CMK (cell line): ENCODE measurements at places on chromosomes 3 and 15.
A peak's percentile ranks its signal among the peaks of the same experiment; 100 is the strongest.

- no peak for DNase-seq
Measured at GRCh38 chr3:195739561-195740111, 18.9 kb downstream of the MUC20 start.

GRCh38 chr3:31132132-31132769 is 237.8 kb upstream of the GADL1 start:
- no peak for DNase-seq

- DNase-seq, result no peak
Measured at GRCh38 chr15:60326824-60327654, 70.7 kb downstream of the ANXA2 start.

DNA sequence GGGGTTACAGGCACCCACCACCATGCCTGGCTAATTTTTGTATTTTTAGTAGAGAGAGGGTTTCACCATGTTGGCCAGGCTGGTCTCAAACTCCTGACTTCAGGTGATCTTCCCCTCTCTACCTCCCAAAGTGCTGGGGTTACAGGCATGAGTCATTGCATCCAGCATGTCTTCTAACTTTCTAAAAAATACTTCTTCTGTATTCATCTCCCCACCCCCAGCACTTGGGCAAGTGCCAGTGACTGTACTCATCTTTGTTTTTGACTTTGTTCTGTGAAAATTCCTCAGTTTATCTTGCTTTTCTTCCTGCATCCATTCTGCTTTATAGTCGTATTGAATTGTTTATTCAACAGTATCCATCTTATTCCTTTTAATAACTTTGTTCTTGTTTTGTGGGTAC is 47.6 kb downstream of the ARIH1 start:
- DNase-seq, result no peak

- DNase-seq, result no peak
Measured at GRCh38 chr3:64853456-64853855, 165.7 kb upstream of the ADAMTS9 start.

DNA sequence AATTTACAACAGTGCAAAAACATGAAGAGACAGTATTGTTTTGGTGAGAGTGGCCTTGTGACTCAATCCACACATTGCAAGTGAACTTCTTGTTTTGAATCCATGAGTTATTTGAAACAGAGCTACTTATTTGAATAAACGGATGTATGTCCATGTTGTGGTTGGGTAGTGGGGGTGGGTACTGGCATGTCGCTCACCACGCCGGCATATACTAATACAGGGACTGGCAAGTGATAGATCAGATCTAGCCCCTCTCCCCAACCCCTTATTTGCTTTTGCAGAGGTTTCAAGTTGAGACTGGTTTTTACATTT is 83.8 kb downstream of the EDEM1 start:
- no peak for DNase-seq

DNA sequence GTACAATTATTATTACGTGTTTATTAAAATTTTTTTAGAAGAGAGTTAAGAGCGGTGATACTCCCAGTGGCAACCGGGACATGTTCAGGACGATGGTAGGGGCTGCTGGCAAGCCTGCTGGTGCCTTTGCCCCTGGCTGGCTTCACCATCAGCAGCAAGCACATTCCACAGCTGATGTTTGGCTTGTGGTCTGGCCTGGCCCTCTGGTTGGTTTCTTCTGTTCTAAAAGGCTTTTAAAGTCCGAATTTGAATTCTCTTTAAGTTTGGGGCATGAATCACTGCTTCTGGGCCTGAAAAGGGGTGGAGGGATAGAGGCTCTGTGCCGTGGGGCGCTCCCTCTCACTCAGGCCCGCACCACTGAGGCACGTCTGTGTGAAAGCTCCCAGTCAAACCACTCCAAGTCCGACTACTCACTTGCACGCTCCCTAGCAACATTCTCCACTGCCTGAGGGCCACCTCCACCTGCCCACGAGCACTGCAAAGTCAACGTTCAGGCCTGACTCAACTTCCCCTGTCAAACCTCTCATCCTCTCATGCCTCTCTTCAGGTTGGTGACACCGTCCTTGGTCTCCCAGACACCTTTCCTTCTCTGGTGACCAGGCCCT is 10.1 kb downstream of the ITGA11 start:
- no peak for DNase-seq

- no peak for DNase-seq
Measured at GRCh38 chr3:55066551-55067047, 138.7 kb upstream of the LRTM1 start.

DNA sequence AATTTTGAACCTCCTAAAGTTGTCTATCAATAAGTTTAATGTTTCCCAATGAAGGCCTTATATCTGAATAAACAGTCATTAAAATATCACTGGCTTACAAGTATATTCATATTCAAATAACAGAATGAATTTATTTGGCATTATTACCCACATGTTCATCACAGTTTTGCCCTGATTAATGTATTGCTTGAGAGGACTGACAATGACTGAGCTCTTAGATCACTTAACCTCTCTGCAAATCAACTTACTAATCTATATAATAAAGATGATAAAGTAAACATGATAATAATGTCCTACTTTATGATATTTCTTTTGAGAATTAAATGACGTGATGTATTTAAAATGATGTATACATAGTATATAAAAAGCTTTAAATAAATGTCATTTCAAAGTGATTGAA is 532.0 kb upstream of the GBE1 start:
- DNase-seq, result no peak

GRCh38 chr3:122679085-122679881 is 1.4 kb upstream of the PARP14 start:
- no peak for DNase-seq

GRCh38 chr15:91100814-91101607 is 954 bp downstream of the SV2B start:
- no peak for DNase-seq

- DNase-seq, result no peak
Measured at GRCh38 chr3:79564192-79564591, 203.6 kb downstream of the ROBO1 start.

DNA sequence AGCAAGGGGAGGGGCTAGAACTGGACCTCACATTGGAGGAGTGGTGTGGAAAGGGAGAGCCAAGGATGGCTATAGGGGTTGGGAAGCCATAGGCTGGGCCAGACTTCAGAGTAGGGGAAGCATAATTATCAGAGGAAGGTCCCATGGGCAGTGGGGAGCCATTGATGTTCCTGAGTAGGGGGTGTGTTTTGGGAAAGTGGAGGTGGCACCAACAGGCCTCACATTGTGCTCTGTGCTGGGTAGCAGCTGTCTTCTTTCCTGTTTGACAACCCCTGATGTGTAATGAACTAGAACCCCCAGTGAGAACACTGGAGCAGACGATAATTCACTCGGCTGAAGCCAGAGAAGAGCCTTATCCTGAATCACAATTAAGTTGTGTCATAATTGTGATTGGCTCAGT is 41.2 kb downstream of the SLC6A11 start:
- DNase-seq, result no peak

- no peak for DNase-seq
Measured at GRCh38 chr3:66229931-66230330, 9.1 kb downstream of the SLC25A26 start.

DNA sequence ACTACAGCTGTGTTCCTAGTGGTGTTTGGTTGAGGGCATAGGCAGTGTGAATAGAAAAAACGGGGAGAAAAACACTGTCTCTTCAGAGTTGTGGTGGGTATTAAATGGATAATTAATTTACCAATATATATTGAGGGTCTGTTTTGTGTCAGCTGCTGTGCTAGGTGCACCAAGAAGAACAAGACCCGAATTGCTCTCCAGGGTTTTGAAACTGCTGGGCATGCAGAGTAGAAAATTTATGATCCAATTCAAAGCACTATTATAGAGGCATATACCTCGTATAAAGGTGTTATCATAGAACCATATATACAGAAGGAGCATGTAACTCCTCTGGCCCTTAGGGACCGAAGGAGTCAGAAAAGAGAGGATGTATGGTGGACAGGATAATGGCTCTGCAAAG is 1.6 kb upstream of the NMD3 start:
- no peak for DNase-seq

DNA sequence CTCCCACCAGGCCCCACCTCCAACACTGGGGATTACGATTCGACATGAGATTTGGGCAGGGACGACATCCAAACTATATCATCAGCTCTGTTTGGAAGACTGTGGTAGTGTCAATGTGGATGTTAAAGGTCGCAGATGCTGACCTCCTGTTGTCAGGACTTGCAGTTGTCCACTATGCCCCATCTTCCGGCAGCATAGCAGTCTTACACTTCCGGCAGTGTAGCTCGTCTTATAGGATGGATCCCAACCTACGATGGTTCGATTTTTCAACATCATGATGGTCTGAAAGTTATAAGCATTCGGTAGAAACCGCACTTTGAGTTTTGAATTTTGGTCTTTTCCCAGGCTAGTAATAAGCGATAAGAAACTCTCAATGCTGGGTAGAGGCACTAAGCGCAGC is 20.6 kb downstream of the CLRN1 start:
- no peak for DNase-seq

GRCh38 chr3:78913711-78914110 is 854.1 kb downstream of the ROBO1 start:
- DNase-seq, result no peak

DNA sequence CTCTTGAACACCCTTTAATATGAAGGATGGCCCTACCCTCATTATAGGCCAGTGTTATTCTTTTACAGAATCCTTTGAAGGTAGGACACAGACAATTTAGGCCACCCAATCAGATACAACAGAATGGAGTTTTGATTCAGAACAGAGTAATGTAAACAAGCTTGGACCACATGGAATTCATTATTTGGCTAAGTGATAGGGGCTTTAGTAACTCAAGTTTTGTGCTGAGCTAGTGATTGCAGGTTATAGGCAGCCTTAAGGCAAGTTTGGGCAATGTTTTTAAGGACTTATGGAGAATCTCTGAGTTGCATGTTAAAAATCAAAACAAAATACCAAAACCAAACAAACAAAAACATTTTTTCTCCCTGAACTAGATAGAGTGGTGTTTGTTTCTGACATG is 312.1 kb upstream of the ROBO1 start:
- no peak for DNase-seq

DNA sequence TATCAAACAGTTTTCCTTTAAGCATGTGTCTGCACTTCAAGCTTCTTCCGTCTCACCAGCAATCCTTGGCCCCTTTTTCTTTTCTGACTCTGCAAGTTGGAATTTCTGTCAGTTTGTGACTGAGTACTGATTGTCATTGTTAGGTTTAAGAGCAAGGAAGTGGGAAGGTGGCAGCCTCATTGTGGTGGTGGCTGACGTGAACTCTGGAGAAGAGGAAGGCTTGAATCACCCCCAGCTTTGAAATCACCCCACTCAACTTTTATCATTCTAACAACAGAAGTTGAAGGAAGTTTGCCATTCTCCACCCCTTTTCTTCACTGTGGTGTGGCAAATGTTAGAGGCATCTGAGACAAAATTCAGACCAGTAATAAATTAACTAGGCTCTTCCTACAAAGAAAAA is 231.6 kb upstream of the AGTR1 start:
- peak; percentile 4 for DNase-seq

GRCh38 chr3:24086617-24087404 is 141.7 kb downstream of the NR1D2 start:
- no peak for DNase-seq

- no peak for DNase-seq
Measured at GRCh38 chr15:26970712-26971210, at the start of gene GABRG3. Gene GABRG3 (plus strand): TSS chr15:26971181.

DNA sequence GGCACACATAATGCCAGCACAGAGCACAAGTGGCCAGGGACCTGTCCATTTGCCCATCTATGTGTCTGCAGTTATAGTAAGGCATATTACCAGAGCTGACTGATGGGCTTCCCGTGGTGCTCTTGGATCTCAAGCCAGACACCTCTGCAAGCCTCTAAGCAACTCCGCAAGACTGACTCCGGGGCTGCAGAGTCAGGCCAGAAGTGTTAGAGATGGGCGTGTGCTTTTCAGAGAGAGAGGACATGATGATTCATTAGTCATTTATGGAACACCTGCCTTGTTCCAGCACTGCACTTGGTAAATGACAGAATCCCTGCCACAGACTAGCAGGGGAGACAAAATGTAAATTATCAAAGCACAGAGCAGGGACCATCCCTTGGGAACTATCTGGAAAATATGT is 559.0 kb downstream of the PDCD6IP start:
- DNase-seq, result no peak

DNA sequence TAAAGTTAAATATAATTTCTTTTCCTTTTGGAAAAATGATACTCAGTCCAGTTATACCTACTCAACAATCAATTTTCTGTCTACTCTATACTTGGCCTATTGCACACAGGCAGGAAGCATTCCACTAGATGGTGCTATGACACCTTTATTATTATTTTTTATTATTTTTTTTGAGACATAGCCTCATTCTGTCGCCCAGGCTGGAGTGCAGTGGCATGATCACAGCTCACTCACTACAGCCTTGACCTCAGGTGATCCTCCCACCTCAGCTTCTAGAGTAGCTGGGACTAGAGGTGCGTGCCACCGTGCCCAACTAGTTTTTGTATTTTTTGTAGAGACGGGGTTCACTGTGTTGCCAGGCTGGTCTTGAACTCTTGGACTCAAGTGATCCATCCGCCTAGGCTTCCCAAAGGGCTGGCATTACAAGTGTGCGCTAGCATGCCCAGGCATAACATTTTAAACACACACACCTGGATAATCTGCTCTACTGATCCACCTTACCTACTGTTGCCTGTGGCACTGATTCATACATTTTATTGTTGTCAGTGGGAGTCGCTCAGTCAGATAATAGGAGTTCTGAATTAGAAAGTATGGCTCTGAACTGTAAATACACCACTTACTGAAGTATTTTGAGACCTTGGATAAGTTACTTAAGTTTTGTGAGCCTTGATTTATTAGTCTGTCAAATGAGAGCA is 56.2 kb downstream of the EIF3J start:
- no peak for DNase-seq

GRCh38 chr15:50219820-50220219 is 37.8 kb downstream of the SLC27A2 start:
- no peak for DNase-seq

DNA sequence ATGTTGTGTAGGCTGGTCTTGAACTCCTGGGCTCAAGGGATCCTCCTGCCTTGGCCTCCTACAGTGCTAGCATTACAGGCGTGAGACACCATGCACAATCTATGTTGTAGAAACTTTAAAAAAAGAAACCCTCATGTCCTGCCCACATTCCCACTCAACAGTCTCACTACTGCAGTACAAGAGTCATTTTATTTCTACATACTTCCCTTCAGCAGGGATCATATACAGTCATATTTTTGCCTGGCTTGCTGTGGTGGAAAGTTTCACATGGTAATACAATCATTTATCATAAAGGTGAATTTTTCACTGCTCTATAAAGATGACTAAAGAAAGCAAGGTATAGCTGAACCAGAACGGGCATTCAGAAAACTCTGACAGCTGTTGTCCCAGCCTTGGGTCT is 53.8 kb upstream of the PIK3CB start:
- DNase-seq, result no peak

GRCh38 chr15:74222240-74223119 is 13.6 kb upstream of the CCDC33 start:
- DNase-seq, result no peak

DNA sequence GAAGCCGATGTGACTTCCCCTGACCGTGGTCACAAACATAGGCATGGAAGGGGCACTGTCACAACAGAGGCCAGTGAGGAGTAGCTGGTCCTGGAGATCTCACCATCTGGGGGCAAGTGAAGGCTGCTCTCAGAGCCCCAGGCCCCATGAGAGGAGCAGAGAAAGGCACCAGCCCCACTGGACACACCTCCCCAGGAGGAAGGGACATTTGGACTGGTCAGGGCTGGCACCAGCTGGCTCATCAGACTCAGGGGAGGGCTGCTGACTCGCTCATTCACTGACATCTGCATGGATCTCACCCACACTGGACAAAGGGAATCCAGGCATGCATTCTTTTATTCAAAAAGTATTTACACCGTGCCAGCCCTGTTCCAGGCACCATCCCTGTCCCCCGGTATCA is 26.8 kb downstream of the ESYT3 start:
- DNase-seq, result no peak
